Suprapubic skin (tissue), 4 donors: ENCODE measurements at places on chromosomes 11 and 22. TPM values are rescaled to one million over a fixed set of nuclear protein-coding genes. Genes with fewer than 3 reads are reported as not detected.

Gene OR51E1
- not detected for total RNA-seq

- no peak for DNase-seq
Observed at GRCh38 chr11:120326228-120326627, 1.1 kb downstream of the TLCD5 start.

DNA sequence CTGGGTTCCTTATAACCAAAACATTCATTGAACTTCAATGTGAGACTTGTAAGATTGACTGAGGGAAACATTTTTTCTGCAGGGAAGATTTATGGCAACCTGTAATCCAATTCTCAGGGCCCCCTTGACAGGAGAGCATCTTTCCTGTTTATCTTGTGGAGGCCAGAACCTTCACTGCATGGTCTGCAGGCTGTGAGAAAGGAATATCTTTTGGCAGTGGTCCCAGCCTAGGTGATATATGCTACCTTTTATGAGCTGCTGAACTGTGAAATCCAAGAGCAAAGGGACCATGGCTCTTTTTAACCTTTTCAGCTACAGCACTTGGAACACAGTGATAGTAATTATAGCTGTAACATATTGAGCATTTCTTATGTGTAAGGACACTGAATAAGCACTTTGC, 590.2 kb upstream of the B3GAT1 start:
- DNase-seq = no peak

Gene WT1
- not detected for total RNA-seq

- no peak for DNase-seq
Observed at GRCh38 chr11:123523539-123523938, 93.5 kb downstream of the GRAMD1B start.

Gene RCOR2
- total RNA-seq = 0.21 TPM

Gene PRG3
- not detected for total RNA-seq

- DNase-seq = no peak
Observed at GRCh38 chr22:45296628-45297297, 12.0 kb downstream of the UPK3A start.

Gene FGF3
- not detected for total RNA-seq

Gene OR10D3
- not detected for total RNA-seq

Gene BTG4
- total RNA-seq = not detected

GRCh38 chr11:10305964-10306918, 1.4 kb downstream of the ADM start:
- DNase-seq = peak; percentile 76

DNA sequence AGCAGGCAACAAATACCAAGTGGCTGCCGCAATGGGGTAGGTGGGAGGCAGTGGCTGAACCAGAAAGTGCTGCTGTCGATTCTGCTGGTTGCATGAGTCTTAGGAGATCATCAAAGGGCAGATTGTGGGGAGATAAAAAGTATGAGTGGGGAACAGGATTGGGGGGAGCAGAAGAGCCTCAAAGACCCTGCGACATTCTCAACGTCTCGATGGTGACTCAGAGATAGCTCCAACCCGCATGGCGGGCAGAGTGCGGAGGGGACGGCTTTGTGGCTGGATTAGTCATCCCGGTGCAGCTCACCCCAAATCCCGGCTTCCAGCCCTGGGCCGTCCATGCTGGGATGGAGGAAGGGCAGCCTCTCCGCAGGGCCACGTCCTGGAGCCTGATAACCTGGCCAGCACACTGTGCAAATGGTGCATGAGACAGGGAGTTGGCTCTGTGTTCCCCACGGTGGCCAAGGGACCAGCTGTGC, 11.6 kb upstream of the RTN4R start:
- no peak for DNase-seq

- DNase-seq = no peak
Observed at GRCh38 chr11:2302306-2302895, 588 bp downstream of the TSPAN32 start.

DNA sequence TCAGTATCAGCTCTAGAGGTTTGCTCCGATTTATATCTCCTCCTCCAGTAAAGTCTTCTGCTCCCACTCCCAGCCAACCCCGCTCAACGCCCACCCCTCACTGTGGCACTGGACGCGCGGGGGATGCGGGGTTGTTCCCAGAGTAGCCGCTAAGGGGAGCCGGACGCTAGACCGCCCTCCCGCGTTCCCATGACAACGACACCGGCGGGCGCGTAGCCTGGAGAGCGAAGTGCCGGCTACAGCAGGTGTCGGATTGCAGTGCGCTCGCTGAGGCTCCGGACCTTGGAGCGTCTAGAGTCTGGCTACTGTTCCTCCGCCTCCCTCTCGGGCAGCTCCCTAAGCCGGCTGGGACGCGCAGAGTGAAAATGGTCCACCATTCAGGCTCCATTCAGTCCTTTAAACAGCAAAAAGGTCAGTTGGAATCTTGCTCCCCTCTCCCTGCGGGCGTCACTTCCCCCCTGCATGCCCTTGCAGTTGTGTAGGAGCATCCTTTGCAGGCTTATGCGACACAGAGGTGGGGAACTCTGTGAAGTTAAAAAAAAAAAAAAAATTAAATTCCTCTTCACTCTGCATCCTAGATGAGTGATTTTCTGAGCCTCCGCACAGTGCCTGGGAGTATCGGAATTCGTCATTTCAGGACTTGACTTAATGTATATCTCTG, at the start of gene ANO3:
Gene ANO3, plus strand, starts transcription at position 220 of the 661 bp plus-strand sequence. Its CDS starts 146 bp downstream, at position 366.
- no peak for DNase-seq

DNA sequence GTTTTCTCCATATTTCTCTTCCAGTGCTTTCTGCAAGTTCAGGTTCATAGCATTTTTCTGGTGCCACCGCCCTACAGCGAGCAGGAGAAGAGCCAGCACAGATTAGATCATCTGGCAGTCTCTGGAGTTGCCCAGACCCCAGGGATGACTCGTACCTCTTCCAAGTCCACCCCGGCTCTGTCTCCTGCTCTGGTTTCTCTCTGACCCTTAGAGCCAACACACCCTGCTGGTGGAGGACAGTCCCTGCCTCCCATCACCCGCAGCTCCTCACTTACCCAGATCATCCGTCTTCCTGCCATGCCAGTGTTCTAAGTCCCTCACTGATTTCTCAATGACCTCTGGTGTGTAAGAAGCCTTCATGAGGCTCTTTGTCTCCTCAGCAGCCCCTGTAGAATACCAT, 28.0 kb downstream of the TST start:
- peak; percentile 32 for DNase-seq

DNA sequence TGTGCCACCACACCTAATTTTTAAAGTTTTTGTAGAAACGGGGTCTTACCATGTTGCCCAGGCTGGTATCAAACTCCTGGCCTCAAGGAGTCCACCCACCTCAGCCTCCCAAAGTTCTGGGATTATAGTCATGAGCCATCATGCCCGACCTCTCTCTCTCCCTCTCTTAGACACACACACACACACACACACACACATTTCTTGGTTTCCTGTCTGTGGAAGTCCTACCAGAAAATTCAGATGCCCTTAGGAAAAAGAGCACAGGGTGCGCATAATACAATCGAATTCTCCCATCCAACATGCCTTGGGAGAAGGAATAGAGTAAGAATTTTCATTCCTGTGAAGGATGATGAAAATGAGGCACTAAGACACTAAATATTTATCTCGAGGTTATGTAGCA, 10.4 kb downstream of the MICAL3 start:
- DNase-seq = no peak
